ENCODE measurements at places on chromosomes 12 and 14. TPM values are rescaled to one million over a fixed set of nuclear protein-coding genes. Genes with fewer than 3 reads are reported as not detected.
A peak's percentile ranks its signal among the peaks of the same experiment; 100 is the strongest.

Gene KMT2D
- 49.7 TPM for total RNA-seq

Gene DDN
- not detected for total RNA-seq

Gene PGF
- 2.7 TPM for total RNA-seq

Gene C1QL4
- total RNA-seq, result not detected

Gene PRB4
- not detected for total RNA-seq

Gene SP7
- not detected for total RNA-seq

Gene NXPH4
- total RNA-seq, result not detected

Gene PTCSC3
- not detected for total RNA-seq

Gene CD9
- total RNA-seq, result 181 TPM

Gene OR9K2
- not detected for total RNA-seq

GRCh38 chr12:6198985-6199530 is 1.1 kb upstream of the CD9 start:
- no peak for DNase-seq

- no peak for DNase-seq
Observed at GRCh38 chr12:28082096-28082495, 108.2 kb upstream of the CCDC91 start.

DNA sequence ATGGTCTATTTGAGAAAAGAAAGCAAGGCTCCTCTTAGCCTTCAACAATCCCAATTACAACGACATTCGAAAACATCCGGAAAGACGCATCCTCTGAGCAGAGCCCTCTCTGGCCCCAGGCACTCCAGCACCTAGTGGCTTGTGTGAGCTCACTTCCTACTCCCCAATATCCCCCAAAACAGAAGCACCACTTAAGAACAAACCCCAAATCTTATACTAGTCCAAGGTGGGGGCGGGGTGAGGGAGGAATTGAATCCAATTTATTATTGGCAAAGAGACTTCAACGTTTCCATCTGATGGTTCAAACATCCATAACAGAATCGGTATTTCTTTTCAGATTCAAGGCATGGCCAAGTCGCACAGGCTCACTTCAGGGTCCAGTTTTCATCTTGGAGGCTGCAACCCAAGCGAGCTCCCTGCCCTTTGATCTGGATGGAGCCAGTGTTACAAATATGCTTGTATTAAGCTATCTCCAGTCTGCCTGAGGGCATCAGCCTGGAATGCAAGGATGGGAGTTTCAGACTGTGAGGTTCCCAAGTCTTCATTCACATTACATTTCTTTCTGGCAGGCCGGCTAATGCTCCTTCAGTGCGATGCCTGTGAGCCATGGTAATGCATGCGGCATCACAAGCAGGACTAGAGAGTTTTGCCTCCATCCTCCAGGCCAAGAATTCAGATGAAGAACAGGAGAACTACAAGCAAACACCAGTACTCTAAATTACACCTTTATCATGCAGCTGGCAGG is 132.5 kb upstream of the FOXN3 start:
- DNase-seq, result no peak

- DNase-seq, result no peak
Observed at GRCh38 chr12:66552716-66553115, 126.2 kb downstream of the GRIP1 start.

- no peak for DNase-seq
Observed at GRCh38 chr12:105384916-105385535, 54.5 kb downstream of the C12orf75 start.

DNA sequence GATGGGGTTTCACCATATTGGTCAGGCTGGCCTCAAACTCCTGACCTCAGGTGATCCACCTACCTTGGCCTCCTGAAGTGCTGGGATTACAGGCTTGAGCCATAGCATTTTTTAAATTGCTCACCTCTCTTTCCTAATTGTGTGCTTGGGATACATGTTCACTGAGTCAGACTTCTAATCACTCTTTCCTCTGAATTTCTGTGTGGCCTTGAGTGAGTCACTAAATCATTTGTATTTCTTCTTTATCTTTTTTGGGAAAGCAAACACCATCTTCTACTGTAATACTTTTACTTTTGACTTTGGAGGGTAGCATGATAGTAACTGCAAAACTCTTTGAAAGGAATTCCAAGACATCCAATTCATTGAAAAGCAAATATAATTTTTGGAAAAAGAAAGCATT is 60.8 kb downstream of the FLRT2 start:
- no peak for DNase-seq

DNA sequence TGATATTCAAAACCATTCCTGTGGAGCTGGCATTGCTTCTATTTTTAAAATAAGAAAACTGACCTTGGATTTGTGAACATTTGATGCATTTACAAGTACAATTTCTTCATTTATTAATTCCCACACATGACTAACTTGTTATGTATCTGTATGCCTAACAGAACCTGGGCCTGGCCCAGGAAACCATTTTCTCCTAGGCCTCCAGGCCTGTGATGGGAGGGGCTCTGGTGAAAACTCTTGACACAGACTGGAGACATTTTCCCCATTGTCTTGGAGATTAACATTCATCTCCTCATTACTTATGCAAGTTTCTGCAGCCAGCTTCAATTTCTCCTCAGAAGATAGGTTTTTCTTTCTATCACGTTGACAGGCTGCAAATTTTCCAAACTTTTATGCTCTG is 42.0 kb downstream of the GLIPR1L2 start:
- no peak for DNase-seq

- DNase-seq, result no peak
Observed at GRCh38 chr14:56342494-56342942, 224.3 kb downstream of the PELI2 start.

GRCh38 chr14:42335918-42336317 is 729.2 kb downstream of the LRFN5 start:
- no peak for DNase-seq

DNA sequence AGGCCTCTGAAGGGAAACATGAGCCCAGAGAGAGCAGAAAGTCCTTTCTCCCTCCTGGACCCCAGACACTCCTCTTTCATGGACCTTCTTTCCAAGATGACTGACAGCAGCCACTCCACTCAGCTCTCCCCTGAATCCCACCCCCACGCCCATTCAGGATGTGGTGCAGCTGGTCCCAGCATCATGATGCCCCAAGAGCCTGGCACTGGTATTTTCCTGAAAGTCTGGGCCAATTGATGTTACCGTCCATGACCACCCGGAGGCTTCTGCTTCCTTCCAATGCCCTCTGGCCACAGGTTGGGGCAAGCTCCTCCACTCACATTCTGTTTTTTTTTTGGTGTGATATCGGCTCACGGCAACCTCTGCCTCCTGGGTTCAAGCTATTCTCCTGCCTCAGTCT is 112.6 kb downstream of the CALM1 start:
- DNase-seq, result no peak

GRCh38 chr14:101219896-101220703 is 316.6 kb upstream of the RTL1 start:
- DNase-seq, result peak; percentile 69

DNA sequence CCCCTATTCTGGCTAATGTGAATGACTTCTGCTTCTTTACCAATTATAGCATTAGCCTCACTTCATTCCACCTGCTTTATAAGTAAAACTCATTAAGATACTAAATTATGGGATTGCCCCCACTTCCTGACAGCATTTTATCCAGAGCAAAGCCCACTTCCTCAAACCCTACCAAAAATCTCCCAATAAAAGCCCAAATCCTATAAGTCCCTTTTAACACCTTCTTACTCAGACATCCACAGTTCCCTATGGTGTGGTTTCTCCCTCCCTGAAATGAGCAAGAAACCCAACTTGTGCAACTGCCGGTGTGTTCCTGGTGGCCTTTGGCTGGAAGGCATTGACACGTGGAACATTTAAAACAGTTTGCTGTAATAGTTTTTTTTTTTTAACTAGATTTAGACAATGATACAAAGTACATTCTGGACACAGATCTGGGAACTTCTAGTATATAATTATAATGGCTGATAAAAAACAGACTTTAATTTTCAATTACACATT is 53.1 kb downstream of the BRMS1L start:
- no peak for DNase-seq

DNA sequence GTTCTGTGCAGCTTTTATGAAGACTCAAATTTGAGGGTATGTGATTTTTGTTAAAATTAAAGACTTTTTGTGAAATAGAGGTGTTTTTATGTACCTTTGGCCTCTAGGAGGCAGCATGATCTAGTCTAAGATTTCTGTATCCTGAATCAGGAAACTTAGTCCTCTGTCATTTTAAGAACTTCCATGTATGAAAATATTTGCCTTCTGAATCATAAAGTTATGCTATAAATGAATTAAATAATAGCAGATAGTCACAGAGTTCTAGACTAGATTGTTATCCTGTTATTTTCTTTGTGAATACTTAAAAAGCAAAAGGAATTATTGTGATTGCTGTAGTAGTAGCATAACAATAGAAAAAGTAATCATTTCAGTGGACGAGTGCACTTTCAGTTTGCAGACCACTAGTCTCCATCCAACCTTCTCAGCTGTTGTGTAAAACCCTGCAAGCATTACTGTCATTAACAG is 56.3 kb downstream of the FGD4 start:
- no peak for DNase-seq

DNA sequence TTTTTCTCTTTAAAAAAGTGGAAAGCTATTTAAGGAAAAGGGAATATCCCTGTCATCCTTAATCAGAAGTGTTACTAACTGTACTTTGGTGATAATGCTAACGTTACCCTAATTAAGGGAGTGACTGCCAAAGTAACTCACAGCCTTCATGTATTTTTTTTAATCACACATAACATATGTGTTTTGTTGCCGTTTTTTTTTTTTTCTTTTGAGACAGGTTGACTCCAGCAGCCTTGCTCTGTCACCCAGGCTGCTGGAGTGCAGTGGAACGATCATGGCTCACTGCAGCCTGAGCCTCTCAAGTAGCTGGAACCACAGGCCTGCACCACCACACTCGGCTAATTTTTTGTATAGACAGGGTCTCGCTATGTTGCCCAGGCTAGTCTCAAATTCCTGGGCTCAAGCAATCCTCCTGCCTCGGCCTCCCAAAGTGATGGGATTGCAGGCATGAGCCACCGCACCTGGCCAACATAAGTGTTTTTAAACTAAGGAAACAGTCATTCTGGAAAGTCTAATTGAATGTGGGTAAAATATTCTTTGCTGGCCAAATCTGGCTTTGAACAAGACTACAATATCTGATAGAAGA is 56.5 kb downstream of the HECTD4 start:
- no peak for DNase-seq

DNA sequence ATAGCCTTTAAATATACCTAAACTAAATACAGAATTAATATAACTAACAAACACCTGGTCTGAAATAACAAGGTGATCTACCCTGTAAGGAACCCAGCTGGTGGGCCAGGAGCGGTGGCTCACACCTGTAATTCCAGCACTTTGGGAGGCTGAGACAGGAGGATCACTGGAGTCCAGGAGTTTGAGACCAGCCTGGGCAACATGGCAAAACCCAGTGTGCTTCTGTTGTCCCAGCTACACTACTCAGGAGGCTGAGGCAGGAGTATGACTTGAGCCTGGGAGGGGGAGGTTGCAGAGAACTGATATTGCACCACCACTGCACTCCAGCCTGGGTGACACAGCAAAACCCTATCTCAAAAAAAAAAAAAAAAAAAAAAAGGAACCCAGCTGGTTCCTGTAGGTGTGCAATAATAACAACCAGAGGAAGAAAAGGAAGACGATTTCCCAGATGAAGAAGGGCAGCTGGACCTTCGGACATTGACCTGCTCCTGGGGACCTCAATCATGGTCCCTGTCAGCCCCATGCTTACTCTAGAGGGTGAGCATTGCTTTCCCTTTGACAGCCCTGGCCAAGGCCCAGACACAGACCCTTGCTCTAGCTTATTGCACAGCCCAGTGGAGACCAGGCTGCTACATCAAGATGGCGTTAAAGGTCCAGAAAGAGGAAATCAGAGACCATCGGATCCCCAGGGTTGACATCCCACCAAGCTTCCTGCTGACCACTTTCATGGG is 5.4 kb downstream of the FOS start:
- DNase-seq, result no peak

- DNase-seq, result no peak
Observed at GRCh38 chr14:34931206-34931605, 51.6 kb upstream of the SRP54 start.

GRCh38 chr12:93855261-93855660 is 178.1 kb downstream of the CRADD start:
- DNase-seq, result no peak

GRCh38 chr12:2240390-2240789 is 187.6 kb downstream of the CACNA1C start:
- no peak for DNase-seq

DNA sequence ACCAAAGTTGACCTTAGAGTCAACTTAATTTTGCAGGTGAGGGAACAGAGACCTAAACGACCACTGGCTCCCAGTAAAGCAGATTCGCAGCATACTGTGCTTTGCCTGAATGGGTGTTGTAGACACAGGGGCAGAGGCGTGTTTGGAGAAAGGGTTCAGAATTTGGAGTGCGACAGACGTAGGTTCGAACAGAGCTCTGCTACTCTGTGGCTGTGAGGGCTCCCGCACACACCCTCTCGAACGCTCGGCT is 243 bp upstream of the TOMM20L start:
- DNase-seq, result no peak

GRCh38 chr12:131202592-131203378 is 249.1 kb downstream of the ADGRD1 start:
- no peak for DNase-seq

GRCh38 chr14:21874946-21875345 is 201.3 kb upstream of the OR4E1 start:
- no peak for DNase-seq

DNA sequence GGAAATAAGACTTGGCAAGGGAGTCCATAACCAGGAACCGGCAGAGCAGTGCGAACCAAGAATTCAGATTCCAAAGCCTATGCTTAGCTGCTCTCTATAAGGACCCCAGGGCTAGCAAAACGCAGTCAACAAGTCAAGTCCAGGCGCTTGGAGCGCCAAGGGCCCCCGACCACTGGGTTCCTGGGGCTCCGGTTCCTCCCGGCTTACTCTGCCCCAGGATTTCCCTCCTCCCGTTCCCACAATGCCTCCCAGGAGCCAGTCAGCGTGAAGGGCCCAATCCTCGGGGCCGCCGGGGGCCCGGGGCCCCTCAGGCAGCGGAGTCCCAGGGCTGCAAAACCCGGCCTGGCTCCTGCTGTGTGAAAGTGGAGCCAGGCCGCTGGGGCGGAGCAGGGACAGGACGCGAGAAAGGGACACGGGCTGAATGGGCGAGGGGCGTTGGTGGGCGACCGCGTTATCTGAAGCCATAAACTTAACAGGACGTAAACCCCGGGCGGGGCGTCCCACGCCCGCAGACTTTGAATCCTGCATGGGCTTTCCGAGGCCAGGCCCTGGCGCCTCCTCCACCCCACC is 1.5 kb downstream of the KRT8 start:
- peak; percentile 63 for DNase-seq

GRCh38 chr12:130334399-130334798 is 3.3 kb upstream of the PIWIL1 start:
- DNase-seq, result no peak

DNA sequence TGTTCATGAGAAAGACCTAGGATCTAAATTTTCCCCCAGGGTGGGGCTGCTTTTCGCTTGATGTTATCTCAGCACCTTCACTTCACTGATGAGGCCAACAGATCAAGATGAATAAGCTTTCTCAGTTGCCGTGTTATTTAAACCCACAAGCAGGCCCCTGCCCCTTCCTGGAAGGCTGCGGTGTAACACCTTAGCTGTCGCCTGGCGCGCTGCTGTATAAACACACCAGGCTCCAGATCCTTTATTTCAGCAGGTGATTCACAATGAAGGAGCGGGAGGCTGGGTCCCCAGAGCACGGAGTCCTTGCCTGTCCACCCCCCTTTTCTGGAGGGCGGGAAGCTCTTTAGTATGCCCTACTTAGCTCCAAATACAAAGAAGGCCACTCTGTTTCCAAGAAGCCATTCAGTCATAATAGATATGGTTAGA is 515.4 kb downstream of the FUT8 start:
- DNase-seq, result no peak

- no peak for DNase-seq
Observed at GRCh38 chr12:102010265-102010994, 51.4 kb downstream of the WASHC3 start.

- no peak for DNase-seq
Observed at GRCh38 chr12:118649765-118650585, 273.6 kb downstream of the SUDS3 start.
